Frontal cortex (tissue), 4 donors: ENCODE measurements at places on chromosomes 12 and 14. TPM values are rescaled to one million over a fixed set of nuclear protein-coding genes. Genes with fewer than 3 reads are reported as not detected.

DNA sequence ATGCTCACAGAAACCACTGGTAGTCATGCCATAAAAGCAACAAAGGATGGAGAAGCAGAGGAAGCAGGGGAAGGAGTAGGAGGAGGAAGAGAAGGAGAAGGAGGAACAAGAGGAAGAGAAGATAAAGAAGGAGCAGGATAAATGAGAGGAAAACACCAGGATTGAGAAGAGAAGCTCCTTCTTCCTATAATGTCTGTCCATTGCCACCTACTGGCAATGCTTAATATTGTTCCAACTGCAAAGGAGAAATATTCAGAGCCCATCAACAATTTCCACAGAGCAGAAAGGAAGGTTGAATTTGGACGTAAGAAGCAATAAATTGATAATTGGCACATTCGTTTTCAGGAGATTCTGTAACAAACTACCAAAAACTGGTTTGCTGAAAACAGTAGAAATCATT lies 898.4 kb downstream of the SLC16A7 start:
- DNase-seq = no peak

- DNase-seq = no peak
These were observed 13.5 kb downstream of the C3AR1 start for GRCh38 chr12:8052679-8053078.

- no peak for DNase-seq
These were observed 10.4 kb downstream of the FGD6 start for GRCh38 chr12:95206916-95207315.

ATG2B gene
- 36.3 TPM for total RNA-seq

GRCh38 chr14:72559669-72560255 lies 334.1 kb downstream of the DPF3 start:
- DNase-seq = no peak

GRCh38 chr14:23449314-23449713 lies 13.9 kb upstream of the MYH7 start:
- no peak for DNase-seq
